Uterus (tissue), 4 donors: ENCODE measurements at places on chromosomes 3 and 15. TPM values are rescaled to one million over a fixed set of nuclear protein-coding genes. Genes with fewer than 3 reads are reported as not detected.

DNA sequence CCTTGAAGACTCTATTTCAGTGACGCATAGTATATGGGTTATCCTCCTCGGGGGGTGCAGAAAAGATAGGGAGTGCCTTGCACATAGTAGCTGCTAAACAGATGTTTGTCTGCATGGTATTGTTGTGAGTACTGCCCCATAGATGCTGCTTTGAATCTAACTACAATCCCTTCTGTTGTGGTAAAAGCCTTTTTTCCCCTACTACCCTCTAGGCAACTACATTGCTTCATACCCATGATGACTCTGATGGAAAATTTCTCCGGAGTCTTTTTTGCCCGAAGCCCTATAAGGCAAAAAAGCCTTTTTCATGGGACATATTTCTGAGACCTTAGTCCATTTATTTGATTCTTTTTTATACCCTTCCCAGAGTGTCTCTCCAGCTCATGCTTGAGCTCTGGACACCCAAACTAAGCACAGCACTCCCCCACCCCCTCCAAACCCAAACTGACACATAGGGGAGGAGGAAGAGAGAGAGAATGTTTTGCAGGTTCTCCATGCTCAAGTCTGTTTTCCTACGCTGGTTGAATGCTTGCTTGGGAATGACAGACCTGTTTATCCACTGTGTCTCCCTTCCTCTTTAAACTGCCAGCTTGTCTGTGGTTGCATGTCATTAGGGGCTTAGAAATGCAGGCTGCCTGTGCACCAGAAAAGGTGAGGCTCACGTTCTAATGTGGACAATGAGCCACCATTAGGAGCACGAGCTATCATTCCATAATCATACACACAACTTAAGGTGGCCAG is 52.9 kb downstream of the LRTM1 start:
- DNase-seq, result no peak

Gene PRICKLE2
- total RNA-seq, result 87.3 TPM

Gene CMTM8
- 1.5 TPM for total RNA-seq

Gene IL5RA
- total RNA-seq, result under 0.01 TPM

GRCh38 chr3:190972196-190972595 is 109.7 kb upstream of the GMNC start:
- no peak for DNase-seq

DNA sequence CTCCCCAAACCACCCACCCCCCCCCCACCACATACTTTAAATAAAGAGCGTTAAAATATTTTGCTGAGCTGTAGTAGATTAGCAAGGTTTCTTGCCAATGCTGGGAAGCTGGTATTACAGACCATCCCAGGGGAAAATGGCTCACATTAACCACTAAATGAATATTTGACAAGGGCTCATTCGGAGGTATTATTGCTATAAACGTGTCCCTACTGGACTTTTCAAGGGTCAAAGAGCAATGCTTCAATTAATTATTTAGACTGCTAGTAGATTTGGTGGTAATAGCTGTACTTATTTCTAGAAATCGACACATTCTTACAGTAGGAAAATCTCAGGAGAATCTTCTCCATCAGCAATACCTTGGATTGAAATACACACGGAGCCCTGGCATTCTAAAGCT is 5.2 kb downstream of the SOX2 start:
- no peak for DNase-seq

Gene FAM174B
- 3.5 TPM for total RNA-seq

DNA sequence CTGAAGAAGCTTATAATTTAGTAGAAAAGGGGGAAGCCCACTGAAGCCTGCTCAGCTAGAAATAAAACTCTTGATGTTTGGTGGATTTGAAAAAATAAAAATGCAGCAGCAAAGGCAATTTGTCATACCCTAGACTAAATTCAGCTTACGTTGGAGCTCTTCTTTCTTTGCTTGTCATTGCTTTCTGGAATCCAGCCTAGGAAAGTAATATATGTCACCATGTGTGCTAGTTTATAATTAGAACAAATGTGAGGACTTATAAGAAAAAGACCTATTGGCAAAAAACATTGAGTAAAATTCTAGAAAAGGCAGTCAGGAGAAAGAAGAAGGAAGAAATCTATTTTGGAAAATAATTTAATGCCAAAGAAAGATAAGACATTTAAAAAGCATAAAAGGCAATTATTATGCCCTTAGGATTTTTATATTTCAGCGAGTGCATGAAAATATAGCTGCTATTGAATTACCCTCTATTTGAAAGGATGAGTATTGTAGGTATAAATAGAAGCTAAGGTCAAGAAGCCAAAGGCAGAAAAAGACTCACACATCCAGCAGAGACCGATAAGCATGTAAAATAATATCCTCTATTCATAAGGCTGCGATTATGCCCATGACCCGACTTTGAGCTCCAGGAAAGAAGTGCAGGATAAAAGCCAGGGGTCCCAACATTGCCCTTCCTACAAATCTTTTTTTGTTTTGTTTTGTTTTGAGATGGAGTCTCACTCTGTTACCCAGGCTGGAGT is 10.6 kb upstream of the BTBD1 start:
- DNase-seq, result no peak

- DNase-seq, result no peak
Observed at GRCh38 chr3:64832098-64832497, 144.3 kb upstream of the ADAMTS9 start.

DNA sequence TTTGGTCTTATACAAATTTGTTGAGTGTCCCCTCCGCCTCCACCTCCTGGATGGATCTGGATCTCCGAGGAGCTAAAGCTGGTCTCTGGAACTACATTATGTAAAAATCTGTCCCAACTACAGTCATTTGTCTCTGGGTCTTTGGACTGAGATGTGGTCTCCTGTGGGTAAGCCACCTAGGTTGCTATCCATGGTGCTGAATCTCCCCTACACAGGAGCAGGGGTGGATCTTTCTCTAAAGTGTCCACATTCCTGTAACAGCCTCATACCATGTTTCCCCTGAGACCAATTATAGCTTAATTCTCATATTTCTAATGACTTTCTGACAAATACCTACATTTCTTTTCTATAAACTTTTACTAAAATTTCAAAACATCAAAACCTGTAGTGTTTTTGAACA is 625.8 kb downstream of the TAFA4 start:
- no peak for DNase-seq

GRCh38 chr3:184932777-184933176 is 120.8 kb downstream of the VPS8 start:
- no peak for DNase-seq

- DNase-seq, result no peak
Observed at GRCh38 chr3:160403796-160404470, 4.5 kb downstream of the SMC4 start.

DNA sequence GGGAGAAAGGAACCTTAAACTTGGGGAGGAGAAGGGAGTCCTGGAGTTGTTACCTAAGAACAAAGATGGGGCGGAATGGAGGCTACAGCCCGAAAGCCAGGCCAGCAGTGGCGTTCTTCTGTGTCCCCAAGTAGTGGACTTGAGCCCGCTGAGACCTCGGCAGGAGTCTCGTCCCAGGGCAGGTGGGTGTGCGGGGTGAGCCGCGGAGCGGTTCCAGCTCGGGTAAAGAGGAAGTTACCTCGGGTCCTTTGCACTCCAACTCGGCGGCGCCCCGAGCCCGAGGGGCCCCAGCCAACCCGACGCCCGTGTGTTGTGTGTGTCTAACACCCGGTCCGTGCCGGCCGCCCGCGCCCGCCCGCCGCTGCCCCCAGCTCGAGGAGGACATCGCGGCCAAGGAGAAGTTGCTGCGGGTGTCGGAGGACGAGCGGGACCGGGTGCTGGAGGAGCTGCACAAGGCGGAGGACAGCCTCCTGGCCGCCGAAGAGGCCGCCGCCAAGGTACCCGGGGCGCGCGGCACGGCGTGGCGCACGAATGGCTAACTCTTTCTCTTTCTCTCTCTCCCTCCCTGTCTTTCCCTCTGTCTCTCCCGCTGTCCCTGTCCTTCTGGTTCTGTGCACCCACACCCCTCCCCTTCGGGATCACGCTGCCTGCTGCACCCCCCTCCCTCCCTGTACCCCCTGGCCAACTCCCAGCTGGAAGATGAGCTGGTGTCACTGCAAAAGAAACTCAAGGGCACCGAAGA is 959 bp downstream of the TPM1 start:
- peak; percentile 45 for DNase-seq

DNA sequence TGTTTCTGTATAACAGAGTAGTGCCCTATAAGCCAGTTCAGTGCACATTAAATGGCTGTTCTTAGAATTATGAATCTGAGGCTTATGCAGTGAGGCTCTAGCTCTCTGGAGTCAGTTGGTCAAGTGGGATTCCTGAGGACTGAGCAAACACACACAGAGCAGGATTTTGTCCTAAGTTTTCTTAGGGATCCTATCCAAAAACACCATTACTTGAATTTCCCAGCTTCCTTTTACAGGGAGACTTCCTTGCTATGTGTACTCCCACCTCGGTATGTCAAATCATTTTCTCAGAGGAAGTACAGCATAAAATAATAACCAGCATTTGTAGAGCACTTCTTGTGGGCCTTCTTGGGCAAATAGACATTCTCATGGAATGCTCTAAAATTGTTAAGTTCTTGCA is 63.1 kb upstream of the GOLGA6B start:
- no peak for DNase-seq
